ENCODE measurements at places on chromosomes 12 and 14. TPM values are rescaled to one million over a fixed set of nuclear protein-coding genes. Genes with fewer than 3 reads are reported as not detected.

- DNase-seq, result no peak
Observed at GRCh38 chr12:47783024-47783755, 10.2 kb downstream of the SLC48A1 start.

DNA sequence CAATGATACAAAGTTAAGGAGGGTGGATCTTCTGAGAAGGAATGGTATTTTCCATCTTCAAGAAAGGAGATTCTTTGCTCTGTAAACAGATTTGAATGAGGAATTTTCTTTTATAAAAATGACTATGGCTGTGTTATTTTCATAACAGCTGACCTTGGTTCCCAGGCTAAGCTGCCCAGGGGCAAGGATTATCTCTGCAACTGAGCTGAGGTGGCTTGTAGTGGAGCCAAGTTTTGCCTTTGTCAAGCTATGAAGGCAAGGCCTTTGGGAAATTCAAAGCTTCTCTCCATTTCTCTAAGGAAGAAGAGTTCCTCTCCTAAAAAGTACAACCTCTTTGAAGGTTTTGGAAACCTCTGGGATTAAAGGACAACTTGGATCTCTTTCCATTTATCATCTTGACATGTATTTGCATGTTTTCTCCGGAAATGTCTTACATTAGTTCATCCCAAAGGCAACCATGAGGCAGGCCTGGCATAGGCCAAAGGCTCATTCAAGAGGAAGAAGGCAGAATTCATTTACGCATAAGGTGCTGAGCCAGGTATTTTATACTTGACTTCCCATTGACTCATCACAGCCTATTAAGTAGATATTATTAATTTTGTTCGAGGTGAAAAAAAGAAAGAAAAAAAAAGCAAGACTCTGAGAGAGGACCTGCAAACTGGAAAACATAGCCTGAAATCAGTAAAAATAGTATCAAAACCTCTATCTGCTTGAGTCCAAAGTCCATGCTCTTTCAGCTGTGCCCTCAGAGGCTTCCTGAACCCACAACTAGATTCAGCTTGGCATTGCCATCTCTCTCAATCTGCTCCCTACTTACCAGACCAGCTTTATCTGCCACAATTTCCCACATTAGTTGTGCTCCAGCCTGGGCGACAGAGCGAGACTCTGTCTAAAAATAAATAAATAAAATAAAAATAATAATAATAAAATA is 24.0 kb upstream of the CKAP4 start:
- peak; percentile 25 for DNase-seq

DNA sequence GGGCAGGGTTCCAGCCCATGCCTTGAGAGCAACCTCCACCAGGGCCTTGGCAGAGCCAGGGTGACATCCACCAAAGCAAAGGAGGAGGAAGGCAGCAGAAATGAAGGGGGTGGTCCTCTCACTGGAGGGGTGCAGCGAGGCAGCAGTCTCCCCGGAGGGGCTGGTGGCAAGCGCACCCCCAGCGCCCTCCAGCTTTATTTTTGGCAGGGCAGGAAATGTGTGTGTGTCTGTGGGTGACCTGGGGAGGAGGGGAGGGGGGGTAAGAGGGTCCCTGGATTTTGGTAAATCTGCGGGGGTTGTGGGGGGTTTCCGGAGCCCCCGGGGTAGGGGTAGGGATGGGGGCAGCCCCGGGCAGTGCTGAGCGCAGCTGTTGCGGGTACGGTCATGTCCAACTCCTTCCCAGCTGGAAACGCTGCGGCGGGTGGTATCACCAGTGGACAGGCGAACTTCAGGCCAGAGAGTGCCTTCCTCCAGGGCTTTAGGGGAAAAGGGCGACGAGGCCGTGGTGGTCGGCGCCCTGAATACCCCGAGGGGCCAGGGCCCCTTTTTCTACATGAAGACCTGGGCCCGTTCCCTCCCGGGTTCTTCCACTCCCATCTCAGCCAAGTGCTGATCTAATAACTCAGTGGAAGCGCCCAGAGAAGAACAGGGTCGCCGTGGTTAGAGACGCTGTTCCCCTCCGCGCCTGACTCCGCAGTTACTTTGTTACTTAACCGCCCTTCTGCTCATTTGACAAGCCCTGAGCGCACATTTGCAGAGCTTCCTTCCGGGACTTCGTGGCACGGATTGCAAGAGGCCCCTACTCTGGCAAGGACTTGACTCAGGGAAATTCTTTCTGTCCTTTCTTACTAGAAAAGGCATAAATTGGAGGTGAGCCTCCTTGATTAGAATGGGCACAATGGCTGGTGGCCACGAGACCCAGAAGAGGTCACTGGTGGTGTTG is 55.2 kb downstream of the FOS start:
- DNase-seq, result peak; percentile 71

DNA sequence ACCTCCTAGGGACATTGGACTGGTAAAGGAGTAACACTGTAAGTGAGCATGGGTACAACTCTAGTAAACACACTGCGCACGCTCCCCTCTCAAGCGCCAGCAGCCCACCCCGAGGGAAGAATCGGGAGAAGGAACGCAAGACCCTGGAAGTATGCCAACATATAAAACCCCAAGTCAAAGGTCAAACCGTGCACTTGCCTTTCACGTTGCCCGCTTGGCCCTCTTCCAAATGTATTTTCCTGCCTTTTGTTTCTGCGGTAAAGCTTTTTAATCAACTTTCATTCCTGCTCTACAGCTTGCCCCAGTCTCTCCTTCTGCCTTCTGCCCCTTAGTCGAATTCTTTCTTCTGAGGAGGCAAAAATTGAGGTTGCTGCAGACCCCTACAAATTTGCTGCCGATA is 17.6 kb upstream of the CHST11 start:
- no peak for DNase-seq

DNA sequence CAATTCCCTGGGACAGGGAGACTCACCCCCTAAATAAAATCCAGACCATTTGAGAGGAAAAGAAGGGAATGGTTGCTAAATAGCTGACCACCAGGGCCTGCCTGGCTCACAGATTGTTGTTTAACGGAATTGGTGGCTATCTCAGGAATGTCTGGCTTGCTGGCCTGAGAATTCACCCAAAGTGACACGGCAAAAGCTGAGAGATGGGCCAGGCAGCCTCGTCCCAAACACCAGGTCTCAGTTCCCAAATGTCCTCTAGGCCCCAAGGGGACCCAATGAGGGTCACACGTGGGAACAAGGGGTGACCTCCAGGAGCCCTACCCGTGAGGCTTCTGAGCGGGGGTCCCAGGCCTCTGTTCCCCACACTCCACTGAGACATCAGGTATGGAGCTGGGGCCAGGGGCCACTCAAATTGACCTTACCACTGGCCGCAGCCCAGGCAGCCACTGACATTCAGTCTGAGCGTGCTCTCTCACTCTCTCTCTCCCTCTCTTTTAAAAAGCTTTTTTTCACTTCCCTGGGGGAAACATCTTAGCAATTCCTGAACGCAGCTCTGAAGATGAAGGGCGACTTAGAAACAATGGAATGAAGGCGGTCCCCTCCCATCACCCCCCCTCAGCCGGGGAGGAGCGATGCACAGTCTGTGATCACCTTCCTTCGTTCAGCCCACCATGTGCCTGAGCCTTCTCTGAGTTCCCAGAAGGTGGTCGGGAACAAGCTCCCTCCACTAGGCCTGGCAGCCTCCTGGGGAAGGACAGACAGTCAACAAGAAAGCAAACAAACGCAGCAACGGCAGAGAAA is 131.2 kb downstream of the SCARB1 start:
- no peak for DNase-seq

DNA sequence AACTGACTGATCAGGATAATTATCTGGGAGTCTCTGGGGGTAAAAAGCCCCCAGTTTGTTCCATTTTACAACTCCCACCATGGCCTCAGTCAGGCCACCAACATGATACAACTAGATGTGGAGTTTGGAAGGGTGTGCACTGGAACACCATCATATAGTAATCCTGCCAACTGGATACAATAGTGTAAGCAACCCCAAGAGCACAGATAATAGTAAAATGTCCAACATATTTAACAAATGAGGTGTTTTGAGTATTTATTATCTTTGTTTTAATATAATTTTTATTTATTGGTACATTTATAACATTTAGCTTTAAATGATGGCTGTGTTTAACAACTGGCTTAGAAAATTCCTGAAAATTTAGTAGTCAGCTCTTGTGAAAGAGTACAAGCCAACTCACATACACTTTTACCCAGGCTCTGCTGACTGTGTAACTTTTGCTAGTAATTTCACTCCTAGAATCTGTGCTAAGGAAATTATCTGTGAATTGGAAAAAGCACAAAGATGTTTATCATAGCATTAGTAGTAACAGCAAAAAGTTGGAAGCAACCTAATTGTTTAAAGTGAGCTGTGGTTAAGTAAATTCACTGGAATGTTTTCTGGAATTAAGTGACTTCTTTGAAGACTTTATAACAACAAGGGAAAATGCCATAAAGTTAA is 196.8 kb downstream of the RAD51B start:
- no peak for DNase-seq

- no peak for DNase-seq
Observed at GRCh38 chr14:101241807-101242278, 319.5 kb upstream of the DIO3 start.

DNA sequence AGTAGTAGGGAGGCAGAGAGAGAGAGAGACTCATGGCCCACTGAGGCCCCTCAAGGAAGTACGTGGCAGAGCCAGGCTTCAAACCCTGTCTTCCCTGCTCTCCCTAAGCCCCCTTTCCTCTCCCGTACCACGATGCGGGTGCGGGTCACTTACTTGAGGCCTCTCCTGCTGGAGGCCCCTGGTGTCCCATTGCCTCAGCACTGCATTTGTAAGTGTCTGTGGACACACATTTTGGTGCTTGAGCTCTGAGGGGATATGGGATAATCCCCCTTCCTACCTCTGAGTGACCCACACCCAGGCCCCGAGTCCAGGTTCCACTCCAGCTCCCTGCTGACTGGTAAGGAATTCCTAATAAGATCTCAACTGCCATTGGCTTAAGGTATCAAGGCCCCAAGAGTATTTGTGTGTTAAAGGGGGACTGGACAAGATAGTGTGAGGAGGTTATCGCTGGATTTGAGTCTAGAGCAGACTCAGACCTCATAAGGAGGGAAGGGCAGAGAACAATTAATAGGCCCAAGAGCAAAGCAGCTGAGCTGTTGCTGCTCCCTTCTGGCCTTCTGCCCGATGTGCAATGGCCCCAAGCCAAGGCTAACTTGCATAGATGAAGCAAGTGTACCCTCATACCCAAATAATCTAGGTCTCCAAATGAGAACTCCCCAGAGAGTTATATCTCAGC is 71.9 kb downstream of the CRACR2A start:
- peak; percentile 84 for DNase-seq

- no peak for DNase-seq
Observed at GRCh38 chr12:30211743-30212142, 428.0 kb upstream of the TMTC1 start.

DNA sequence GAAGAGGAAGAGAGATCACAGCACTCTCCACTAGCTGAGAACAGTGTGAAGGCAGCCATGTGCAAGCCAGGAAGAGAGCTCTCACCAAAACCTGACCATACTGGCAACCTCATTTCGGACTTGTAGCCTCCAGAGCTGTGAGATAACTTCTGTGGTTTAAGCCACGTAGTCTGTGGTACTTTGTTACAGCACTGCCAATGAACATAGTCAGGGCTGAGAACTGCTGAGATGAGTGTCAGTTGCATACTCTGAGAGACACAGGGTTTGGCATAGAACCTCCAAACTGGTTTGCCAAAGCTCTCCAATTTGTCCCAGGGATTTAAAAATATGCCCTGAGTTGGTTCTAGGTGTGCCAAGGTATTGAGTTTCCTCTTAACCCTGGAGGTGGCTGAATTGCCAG is 218.6 kb downstream of the ATP23 start:
- DNase-seq, result no peak

GRCh38 chr12:131102991-131103668 is 149.4 kb downstream of the ADGRD1 start:
- DNase-seq, result no peak

DNA sequence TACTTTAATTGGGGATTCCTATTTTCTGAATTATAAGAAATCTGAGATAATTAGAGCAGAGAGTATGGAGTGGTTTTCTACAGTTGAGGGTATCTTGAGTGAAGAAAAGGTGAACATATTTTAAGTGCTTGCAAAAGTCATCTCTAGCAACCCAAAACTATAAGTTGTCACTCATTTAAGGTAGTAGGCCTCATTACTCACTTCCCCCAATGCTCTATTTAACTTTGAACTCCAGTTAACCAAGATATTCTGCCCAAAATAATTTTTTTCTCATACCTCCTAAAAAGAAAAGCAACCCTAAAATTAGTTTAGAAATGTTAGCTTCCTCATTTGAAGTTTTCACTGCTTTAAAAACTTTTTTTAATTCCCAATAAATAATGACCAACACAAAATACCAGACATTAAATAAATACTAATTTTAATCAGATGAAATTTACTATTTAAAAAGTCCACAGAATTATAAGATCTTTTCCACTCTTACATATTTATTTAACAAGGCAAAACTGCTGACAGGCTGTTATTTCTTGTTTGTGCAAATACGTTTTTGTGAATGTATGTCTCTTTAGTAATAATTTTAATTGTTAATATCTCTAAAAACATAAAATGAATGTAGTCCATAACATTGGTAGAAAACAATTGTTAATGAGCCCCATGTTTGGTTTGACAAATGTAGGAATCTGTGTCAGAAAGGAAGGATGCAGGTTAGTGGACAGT is 47.8 kb downstream of the VRK1 start:
- DNase-seq, result no peak

- DNase-seq, result no peak
Observed at GRCh38 chr12:12327802-12328201, 22.2 kb downstream of the MANSC1 start.

GRCh38 chr14:22002860-22003284 is 329.3 kb upstream of the OR4E1 start:
- DNase-seq, result peak; percentile 58

- DNase-seq, result no peak
Observed at GRCh38 chr12:111174251-111174960, 194.5 kb downstream of the PHETA1 start.

GRCh38 chr14:35085441-35085840 is 36.3 kb downstream of the PPP2R3C start:
- DNase-seq, result no peak

DNA sequence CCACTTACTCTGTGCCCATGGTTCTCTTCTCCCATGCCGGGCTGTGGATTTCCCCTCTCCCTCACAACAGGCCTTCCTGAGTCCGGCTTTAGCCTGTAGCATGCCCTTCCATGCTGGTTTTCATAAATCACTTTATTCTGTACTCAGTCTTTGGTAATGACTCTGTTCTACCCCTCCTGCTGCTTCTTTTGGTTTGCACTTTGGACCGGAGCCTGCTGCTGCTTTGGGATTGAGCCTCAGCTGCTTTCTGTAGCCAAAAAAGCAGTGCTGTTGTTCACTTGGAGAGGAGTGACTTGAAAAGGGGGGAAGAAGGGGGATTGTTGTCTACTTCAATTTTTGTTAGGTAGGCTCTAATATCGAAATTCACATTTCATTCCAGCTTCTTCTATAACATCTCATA is 8.5 kb upstream of the SLC6A13 start:
- peak; percentile 32 for DNase-seq

GRCh38 chr12:27076468-27076867 is 5.9 kb downstream of the C12orf71 start:
- no peak for DNase-seq

The GNB3 gene
- 1.6 TPM for polyA plus RNA-seq

The LRTM2 gene
- polyA plus RNA-seq, result 0.96 TPM

The DTX3 gene
- 37.9 TPM for polyA plus RNA-seq

The LRRC10 gene
- not detected for polyA plus RNA-seq

The OTX2 gene
- 0.50 TPM for polyA plus RNA-seq

The NOVA1 gene
- polyA plus RNA-seq, result 15.5 TPM

The MRPL52 gene
- polyA plus RNA-seq, result 77.0 TPM

The RAB2B gene
- 36.4 TPM for polyA plus RNA-seq

The EGLN3 gene
- 3.4 TPM for polyA plus RNA-seq

The P2RX2 gene
- 3.0 TPM for polyA plus RNA-seq

The CCDC196 gene
- polyA plus RNA-seq, result 66.6 TPM

The FOXN4 gene
- 17.1 TPM for polyA plus RNA-seq

The KRT77 gene
- polyA plus RNA-seq, result 0.33 TPM

All from testis (tissue), 5 donors.